ENCODE measurements at places on chromosomes 6 and 20. TPM values are rescaled to one million over a fixed set of nuclear protein-coding genes. Genes with fewer than 3 reads are reported as not detected.

DNA sequence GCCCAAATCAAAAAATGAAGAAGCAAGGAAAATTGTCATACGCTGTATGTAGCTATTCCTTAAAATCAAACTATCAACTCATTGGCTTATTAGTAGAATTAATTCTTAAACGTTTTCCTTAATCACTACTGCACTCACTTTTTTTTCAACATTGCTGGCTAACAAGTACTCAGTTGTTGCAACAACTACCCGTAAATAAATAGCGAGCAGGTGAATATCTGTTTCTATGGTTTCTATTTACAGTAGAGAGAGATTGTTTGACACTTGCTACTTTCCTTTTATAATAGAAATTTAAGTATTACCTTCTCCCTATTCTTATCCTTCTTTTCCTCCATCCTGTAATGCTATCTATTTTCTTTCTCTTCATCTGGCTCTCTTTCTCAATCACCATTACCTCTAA, 25.1 kb downstream of the FRK start:
- no peak for DNase-seq
- peaks cover 7% of the 10 kb centered on the region for H3K27me3 ChIP-seq
- H3K36me3 ChIP-seq: no peaks in the 10 kb centered on the region
- H3K4me3 ChIP-seq: no peak overlapping the region

DNA sequence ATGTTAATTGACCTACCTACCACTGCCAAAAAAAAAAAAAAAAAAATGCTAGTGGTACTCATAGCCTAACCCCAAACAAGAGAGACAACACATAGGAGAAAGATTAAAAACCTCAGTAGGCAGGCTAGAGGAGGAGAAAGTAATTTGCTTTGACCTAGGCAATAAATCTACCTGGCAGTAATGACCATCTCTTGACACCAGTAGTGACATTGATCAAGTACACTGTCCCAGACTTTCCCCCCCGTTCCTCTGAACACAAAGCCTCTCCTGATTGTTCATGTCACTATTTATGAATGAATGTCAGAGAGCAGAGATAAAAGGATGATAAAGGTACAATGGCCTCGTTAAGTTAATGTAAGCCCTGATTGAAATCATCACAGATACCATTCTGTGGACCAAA, 746.8 kb downstream of the CBLN4 start:
- no peaks in the 10 kb centered on the region for H3K36me3 ChIP-seq
- no peak for DNase-seq
- no peak overlapping the region for H3K27ac ChIP-seq
- no peaks in the 10 kb centered on the region for H3K4me1 ChIP-seq

- DNase-seq: no peak
- no peaks in the 10 kb centered on the region for H3K36me3 ChIP-seq
- no peak overlapping the region for H3K4me3 ChIP-seq
- no peak overlapping the region for H3K27ac ChIP-seq
- peaks cover 11% of the 10 kb centered on the region for H3K27me3 ChIP-seq
Measured at GRCh38 chr20:48294196-48294595, 508.9 kb upstream of the SULF2 start.

- DNase-seq: no peak
- H3K27ac ChIP-seq: no peak overlapping the region
- H3K4me1 ChIP-seq: peaks cover 5% of the 10 kb centered on the region
- H3K4me3 ChIP-seq: peak overlapping the region; percentile 59
- H3K27me3 ChIP-seq: peaks cover 80% of the 10 kb centered on the region
Measured at GRCh38 chr6:105137388-105137787, 42.4 kb downstream of the POPDC3 start.

DNA sequence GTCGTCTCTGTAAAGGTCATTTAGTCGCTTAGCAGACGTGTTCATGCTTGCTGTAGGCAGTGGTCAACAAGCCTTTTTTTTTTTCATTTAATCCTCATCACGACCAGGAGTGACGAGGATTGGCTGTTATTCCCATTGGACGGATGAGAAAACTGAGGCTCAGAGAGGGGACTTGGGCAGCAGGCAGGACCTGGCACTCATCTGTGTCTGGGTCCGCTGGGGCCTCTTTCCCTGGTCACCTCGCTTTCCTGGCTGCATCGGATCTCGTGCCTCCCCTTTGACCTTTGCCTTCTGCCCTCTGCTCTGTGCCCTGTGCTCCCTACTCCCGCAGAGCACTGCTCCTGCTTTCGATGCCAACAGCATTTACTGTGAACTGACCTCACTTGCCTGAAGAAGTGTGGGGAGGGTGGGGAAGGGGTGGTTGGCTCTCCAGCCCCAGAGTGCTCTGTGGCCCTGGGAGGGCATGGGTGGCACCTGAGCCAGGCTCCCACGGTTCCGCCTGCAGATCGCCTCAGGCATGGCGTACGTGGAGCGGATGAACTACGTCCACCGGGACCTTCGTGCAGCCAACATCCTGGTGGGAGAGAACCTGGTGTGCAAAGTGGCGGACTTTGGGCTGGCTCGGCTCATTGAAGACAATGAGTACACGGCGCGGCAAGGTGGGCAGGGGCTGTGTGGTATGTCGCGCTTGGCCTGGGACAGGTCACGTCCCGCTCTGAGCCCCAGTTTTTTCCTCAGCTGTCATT, 56.2 kb downstream of the SRC start:
- peaks cover 4% of the 10 kb centered on the region for H3K27me3 ChIP-seq
- no peaks in the 10 kb centered on the region for H3K36me3 ChIP-seq
- no peak overlapping the region for H3K27ac ChIP-seq
- H3K4me3 ChIP-seq: no peak overlapping the region
- no peaks in the 10 kb centered on the region for H3K4me1 ChIP-seq

GRCh38 chr6:13053006-13053461, 275.3 kb downstream of the TBC1D7 start:
- H3K27me3 ChIP-seq: peaks cover 8% of the 10 kb centered on the region
- H3K4me3 ChIP-seq: no peak overlapping the region
- no peak for DNase-seq
- H3K36me3 ChIP-seq: no peaks in the 10 kb centered on the region

DNA sequence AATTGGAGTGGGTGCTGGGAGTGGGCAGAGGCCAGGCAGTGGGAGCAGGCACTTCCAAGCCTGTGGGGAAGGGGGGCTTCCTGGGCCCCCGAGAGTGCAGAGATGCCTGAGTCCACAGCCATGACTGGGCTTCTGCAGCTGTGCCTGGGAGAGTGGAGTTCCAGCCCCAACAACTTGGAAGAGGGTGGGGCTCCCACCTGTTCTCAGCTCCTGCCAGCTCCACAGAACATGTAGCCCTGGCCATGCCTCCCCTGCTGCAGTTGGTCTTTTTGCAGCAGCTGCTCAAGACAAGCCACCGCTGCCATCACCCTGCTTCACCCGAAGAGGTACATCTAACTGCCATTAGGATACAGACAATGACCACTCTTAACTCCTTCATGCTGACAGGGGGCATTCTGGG, 1092.3 kb downstream of the KHDRBS2 start:
- no peaks in the 10 kb centered on the region for H3K27me3 ChIP-seq
- H3K27ac ChIP-seq: no peak overlapping the region
- no peak overlapping the region for H3K4me3 ChIP-seq
- DNase-seq: no peak
- H3K4me1 ChIP-seq: no peaks in the 10 kb centered on the region

GRCh38 chr6:53648184-53648943, 17.2 kb downstream of the KLHL31 start:
- no peak for DNase-seq
- H3K27me3 ChIP-seq: no peaks in the 10 kb centered on the region
- peaks cover 8% of the 10 kb centered on the region for H3K36me3 ChIP-seq
- H3K4me1 ChIP-seq: peaks cover 30% of the 10 kb centered on the region
- no peak overlapping the region for H3K4me3 ChIP-seq

Gene RSPH9
- not detected for total RNA-seq

Gene VSTM2L
- total RNA-seq: not detected

Gene MICAL1
- total RNA-seq: 80.4 TPM

DNA sequence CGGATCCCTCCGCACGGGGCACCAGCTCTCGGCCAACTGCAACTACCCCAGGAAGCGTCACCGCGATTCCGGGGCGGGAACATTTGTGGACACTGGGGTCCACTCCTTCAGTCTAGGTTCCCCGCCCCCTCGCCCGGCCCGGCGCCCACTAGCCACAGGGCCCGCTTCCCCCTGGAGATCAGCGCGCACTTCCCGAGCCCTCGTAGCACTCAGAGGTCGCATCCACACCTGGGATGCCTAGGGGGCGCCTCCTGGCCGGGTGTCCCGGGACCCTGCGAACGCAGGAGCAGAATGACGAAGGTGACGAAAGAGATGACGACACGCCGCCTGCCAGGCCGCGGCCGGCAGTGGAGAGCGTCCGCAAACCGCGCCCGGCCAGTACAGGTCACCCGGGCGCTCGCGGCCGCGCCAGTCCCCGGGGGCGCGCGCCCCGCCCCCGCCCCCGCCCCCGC, 309 bp upstream of the AIG1 start:
- DNase-seq: peak; percentile 83
- peak overlapping the region; percentile 93 for H3K4me3 ChIP-seq
- no peaks in the 10 kb centered on the region for H3K27me3 ChIP-seq
- H3K4me1 ChIP-seq: peaks cover 25% of the 10 kb centered on the region

DNA sequence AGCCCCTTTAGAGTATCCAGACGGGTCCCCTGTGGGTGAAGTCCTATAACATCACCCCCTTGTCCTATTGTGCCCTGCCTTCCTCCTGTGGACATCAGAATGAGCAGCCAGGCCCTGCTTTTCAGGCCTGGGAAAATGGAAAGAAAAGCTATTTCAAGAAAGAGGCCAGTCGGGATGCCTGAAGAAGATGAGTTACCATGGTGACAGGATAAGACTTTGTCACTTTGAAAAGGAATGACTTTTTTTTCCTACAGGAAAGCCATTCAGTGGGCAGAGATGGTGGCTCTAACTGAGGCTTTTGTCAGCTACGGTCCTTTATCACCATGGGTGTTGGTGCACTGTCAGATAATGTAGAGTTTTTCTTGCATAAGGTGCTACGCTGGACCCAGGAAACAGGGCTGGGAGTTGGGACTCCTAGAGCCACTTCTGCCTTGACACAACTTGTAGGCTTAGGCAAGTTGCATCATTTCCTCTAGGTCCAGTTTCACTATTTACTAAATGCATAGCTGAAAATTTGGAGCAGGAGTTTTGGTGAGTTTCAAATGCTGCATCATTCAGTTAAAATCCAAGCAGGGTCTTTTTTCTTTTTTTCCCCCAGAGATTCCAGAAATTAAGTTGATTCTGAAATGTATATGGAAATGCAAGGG, 293.6 kb upstream of the PRND start:
- peaks cover 16% of the 10 kb centered on the region for H3K27me3 ChIP-seq
- peaks cover 1% of the 10 kb centered on the region for H3K36me3 ChIP-seq
- H3K4me1 ChIP-seq: peaks cover 8% of the 10 kb centered on the region
- H3K27ac ChIP-seq: peak overlapping the region; percentile 46

Gene HAO1
- total RNA-seq: not detected

DNA sequence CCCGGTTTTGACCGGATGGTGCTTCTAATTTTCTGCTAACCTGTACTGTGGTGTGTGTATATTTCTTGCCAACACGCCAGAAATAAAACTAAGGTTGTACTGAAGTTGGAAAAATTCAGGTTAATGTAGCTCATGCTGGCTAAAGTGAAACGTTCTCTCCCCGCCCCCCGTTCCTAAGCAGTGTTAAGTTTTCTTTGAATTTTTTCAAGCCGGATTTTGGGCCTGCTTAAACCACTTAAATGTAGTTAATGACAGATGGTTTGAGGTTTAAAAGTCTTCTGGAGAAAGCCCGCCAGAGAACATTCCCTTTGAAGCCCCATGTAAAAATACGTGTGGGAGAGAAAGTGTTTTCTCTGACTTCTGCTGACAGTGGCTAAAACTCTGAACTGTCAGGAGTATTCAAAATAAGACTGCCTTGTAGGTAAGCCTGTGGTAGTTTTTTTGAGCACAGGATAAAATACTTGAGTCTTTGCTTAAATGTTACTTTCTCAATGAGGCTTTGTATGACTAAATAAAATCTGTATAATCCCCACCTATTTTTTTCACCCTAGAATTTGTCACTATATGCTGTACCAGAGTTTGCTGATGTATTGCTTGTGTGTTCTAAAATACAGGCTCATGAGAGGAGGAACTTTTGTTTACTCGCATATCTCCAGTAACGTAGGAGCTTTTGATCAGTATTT, 101.3 kb downstream of the OR2B2 start:
- no peaks in the 10 kb centered on the region for H3K27me3 ChIP-seq
- peak overlapping the region; percentile 89 for H3K4me3 ChIP-seq
- no peaks in the 10 kb centered on the region for H3K36me3 ChIP-seq
- H3K4me1 ChIP-seq: peaks cover 55% of the 10 kb centered on the region
- H3K27ac ChIP-seq: peak overlapping the region; percentile 97

Gene MICA
- total RNA-seq: 25.8 TPM

- H3K27ac ChIP-seq: no peak overlapping the region
- H3K36me3 ChIP-seq: peaks cover 3% of the 10 kb centered on the region
- H3K4me3 ChIP-seq: no peak overlapping the region
- no peaks in the 10 kb centered on the region for H3K4me1 ChIP-seq
- no peak for DNase-seq
- no peaks in the 10 kb centered on the region for H3K27me3 ChIP-seq
Measured at GRCh38 chr6:155493694-155494143, 38.1 kb upstream of the NOX3 start.

GRCh38 chr20:32050851-32051556, 1.0 kb upstream of the HCK start:
- DNase-seq: no peak
- peak overlapping the region; percentile 54 for H3K4me3 ChIP-seq
- H3K4me1 ChIP-seq: peaks cover 15% of the 10 kb centered on the region
- no peaks in the 10 kb centered on the region for H3K36me3 ChIP-seq
- H3K27me3 ChIP-seq: peaks cover 71% of the 10 kb centered on the region

Gene LY6G6F
- not detected for total RNA-seq

DNA sequence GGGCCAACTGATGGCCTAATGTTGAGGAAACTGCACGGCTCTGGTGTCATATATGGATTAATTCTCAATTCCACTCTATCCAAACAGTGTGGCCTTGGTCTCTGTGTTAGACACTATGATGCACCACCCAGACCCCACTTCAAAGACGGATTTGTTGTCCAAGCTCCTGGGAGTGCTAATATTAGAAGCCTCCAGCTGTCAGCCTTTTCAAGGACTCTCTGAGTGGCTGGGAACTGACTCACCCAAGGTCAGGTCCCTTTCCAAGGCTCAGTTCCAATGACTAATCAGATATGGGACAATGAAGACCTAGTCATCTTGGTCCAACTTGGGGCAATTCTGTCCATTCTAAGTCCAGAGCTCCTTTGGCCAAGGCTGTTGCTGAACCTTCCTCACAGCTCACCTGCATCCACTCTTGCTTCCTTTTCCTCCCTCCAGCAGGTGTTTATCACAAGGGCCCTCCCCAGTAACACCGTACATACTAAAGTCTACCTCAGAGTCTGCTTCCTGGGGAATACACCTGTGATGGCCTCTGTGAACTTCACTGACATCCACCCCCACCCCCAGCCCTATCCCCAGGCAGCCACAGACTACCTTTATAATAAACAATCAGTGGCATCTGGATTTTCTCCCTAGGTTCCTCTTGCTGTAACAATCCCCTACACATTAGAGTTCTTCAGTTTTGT, 7.2 kb upstream of the IL20RA start:
- no peak overlapping the region for H3K27ac ChIP-seq
- no peaks in the 10 kb centered on the region for H3K4me1 ChIP-seq
- no peaks in the 10 kb centered on the region for H3K36me3 ChIP-seq
- H3K27me3 ChIP-seq: peaks cover 87% of the 10 kb centered on the region
- no peak for DNase-seq
- no peak overlapping the region for H3K4me3 ChIP-seq

- H3K4me3 ChIP-seq: no peak overlapping the region
- no peaks in the 10 kb centered on the region for H3K27me3 ChIP-seq
- no peaks in the 10 kb centered on the region for H3K36me3 ChIP-seq
- H3K4me1 ChIP-seq: no peaks in the 10 kb centered on the region
- DNase-seq: no peak
Measured at GRCh38 chr6:34018961-34019606, 126.8 kb downstream of the GRM4 start.

Gene HDGFL1
- total RNA-seq: not detected
